ENCODE measurements at places on chromosomes 12 and 14.
A peak's percentile ranks its signal among the peaks of the same experiment; 100 is the strongest.

DNA sequence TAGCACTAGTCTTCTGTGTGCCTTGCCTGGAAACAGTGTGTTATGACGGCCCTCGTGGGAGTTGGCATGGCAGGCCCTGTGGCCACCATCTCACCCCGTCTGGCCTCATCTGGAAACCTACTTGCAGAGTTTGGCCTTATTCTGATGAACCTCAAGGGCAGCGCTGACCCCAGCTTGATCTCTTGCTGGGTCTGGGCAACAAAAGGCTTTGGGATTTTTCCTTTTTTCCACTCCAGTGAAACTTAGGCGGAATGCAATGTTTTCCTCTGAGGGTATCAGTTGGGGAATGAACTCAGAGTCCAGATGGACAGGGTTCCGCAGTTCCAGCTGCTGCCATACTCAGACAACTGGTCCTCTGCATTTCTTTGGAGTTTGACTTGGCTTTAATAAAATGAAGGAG is 15.9 kb downstream of the CACNA1C start:
- DNase-seq, result no peak

- no peak for DNase-seq
Measured at GRCh38 chr14:24072881-24073877, 1.8 kb downstream of the CPNE6 start.

GRCh38 chr14:100440758-100441203 is 117.6 kb downstream of the SLC25A47 start:
- DNase-seq, result no peak

GRCh38 chr14:91286530-91286937 is 42.0 kb upstream of the GPR68 start:
- DNase-seq, result no peak

GRCh38 chr14:92844204-92844603 is 50.1 kb downstream of the GOLGA5 start:
- no peak for DNase-seq

DNA sequence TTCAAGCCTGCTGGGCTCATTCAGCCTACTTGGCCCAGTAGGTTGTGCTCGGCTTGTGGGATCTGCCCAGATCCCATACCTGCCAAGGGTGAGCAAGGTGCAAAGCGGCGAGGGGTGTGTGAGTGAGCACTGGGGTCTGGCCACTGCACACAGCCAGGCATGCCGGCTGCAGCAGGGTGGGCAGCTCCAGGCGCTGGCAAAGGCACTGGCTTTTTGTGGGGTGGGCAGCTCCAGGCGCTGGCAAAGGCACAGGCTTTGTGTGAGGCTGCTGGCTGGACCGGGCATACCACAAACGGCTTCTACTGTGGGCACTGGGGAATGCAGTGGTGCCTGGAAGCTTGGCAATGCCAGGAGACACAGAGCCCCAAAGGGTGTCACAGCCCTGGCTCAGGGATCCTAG is 137.4 kb downstream of the SLC16A7 start:
- no peak for DNase-seq

- no peak for DNase-seq
Measured at GRCh38 chr12:58176296-58176869, 235.0 kb downstream of the ATP23 start.

DNA sequence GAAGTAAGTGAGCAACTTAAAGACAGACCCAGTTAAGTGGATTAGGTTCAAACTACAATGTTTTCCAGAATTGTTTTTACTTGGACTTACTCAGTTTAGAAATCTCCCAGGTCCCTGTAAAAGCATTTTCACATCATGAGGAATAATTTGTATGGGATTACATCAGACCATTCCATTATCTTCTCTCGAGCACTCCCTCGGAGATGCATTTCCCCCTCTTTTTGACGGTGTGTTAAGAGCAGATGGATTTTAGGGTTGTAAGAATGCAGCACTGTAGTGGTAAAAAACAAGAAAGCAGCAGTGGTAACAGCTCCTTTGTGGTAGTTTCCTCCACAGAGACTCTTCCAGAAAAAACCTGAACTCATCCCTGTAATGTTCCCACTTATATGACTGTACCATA is 488.4 kb downstream of the BCAT1 start:
- no peak for DNase-seq

- no peak for DNase-seq
Measured at GRCh38 chr12:65845751-65846537, 21.7 kb downstream of the HMGA2 start.

- DNase-seq, result no peak
Measured at GRCh38 chr12:123037791-123038190, 57.3 kb downstream of the ARL6IP4 start.

DNA sequence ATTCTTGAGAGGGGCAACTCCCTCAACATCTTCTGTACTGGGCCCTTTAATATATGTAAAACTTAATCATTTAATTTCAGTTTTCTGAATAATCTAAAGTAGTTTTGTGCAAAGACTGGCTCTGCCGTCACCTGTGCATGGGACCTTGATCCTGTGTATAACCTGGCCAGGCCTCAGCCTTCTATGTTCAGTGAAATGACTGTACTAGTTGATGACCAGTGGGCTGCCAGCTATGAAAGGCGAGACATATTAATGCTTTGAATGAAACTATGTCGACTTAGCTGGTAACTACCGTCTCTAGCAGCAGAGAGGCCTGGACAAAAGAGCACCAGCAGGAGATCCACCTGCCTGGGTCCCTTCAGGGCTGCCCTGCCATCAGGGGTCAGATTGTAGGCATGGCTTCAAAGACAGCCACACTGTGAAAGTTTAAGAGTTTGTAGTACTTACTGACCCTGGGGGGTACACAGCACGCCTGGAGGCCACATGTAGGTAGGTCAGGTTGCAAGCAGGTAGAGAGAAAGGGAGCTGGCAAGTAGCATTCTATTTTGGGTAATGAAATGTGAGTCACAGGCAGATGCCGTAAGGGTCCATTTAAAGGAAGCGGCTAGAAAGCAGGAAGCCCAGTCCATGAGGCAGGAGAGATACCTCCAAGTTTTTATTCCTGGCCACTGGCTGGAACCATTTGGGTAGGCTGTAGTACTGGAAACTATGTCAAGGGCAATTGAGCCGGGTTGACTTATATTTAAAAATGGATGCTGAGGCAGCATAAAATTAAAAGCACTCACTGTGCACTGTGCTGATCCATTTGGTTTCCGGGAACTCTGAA is 77.2 kb downstream of the BHLHE41 start:
- no peak for DNase-seq

DNA sequence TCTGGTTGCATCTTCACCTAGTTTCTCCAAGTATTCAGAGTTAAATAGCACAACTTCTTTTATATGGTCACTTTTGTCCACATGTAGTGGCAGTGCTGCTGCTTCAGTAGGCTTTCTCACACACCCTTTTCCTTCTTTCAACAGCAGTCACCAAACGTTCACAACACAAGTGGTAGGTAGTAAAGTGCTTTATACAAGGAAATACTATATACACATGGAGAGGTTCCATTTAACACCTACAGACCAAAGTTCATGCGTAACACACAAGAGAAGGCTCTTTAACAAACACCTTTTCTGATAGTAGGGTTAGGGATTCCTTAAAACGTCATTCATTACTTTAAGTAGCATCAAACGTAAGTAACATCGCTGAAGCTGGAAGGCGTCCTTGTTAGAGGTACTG is 107.1 kb upstream of the USP44 start:
- no peak for DNase-seq

DNA sequence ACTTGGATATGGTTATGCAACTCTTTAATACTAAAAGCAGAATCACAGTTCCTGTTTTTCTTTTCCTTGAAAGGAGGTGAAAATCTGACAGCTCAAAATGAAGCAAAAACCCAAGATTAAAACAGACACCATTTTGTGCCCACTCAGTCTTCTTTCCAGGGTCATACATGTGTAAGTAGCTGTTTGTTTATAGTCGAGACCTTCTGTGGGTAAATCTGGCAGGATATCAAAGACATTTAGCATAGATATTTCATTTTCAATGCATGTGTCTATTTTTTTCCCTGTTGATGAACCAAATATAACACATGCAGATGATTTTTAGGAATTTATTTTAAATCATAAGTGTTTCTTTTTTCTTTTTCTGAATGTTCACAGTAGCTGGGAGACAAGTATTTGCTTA is 398.8 kb downstream of the FOXG1 start:
- DNase-seq, result no peak

DNA sequence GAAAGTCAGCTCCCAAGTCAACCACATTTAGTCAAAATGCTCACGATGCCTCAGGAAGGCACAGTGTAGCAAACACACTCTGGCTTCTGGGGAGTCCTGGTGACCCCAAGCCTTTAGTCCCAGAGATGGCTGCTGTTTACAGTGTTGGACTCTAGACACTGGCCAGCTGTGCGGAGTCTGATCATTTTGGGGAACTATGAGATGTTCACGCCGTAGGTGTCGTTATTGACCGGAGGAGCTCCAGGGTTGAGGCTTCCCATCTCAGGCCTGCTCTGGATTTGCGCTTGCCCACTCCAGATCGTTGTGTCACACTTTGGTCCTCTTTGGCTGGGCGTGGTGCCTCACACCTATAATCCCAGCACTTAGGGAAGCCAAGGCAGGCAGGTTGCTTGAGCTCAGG is 27.7 kb downstream of the BRI3BP start:
- no peak for DNase-seq

DNA sequence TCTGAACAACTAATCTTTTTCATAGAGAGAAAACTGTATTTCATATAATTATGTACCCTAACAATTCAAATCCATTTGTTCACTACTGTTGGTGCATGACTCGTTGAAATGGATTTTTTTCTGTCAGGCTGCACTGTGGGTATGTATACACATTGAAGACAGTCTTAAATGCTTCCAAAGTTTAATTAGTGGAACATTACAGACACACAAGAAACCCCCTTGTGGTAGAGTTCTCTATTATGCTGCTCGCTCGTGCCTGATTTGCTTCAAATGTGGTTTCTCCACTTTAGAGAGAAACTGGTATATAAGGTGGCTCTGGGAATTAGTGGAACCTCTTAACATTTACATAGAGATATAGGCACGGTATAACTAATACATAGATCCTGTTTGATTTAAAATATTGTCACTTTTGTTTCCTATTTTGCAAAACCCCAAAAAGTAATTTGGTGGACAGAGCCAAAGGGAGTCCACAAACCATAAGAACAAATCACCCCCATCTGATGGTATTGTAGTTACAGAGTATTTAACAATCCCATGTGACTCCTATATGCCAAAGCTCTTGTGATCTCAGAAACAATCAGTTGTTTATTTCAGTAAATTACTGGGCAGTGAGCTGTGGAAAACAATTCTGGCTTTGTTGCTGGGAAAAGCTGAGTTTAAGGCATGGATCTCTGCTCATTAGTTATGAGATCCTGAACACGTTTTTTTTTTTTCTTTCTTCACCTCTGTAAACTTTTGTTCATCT is 159.5 kb downstream of the BRMS1L start:
- DNase-seq, result no peak

DNA sequence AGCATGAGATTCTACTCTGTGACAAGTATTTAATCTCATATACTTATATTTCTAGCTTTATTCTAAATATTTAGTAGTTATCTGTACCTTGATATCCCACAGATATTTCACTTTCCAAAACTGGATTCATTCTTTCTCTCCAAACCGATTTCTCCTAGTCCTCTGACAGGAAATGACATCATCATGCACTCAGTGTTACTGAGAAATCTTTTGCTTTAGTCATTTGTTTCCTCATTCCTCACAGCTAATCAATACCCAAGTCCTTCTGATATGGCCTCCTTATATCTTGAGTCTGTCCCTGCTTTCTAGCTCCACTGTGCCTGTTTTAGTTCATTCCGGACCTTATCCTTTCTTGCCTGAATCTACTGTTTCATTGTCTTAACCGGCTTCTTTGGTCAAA is 39.4 kb upstream of the E2F7 start:
- no peak for DNase-seq

- no peak for DNase-seq
Measured at GRCh38 chr14:33525626-33526025, 425.2 kb downstream of the EGLN3 start.

DNA sequence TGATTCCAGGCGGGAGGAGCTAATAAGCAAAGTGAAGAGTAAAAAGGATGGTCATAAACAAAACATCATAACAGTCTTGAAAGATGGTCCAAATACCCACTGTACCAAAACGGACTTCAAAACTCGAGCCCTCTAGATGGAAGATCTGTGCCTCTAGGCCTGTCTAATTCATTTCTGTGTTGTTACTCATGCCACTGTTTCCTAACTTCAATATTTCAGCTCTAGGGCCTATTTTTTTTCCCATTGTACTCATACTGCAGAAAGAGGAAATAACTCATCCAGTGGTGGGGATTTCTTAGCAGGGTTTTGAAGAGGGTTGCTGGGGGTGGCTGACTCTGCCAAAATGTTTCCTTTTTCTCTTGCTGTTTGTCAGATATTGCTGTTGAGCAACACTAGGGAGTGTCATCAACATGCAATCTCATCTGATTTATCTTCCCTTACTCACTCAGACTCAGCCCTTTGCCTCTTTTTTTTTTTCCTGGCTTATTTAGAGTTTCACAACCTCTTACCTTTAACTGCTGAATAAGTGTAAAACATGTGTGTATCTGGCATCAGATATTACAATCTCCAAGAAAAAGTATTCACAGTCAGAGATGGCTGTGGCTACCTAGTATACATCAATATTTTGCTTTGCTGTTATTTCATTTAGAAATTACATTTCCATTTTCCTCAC is 189.6 kb downstream of the DUSP6 start:
- peak; percentile 100 for DNase-seq

- no peak for DNase-seq
Measured at GRCh38 chr12:123546281-123546680, 12.8 kb upstream of the RILPL1 start.

DNA sequence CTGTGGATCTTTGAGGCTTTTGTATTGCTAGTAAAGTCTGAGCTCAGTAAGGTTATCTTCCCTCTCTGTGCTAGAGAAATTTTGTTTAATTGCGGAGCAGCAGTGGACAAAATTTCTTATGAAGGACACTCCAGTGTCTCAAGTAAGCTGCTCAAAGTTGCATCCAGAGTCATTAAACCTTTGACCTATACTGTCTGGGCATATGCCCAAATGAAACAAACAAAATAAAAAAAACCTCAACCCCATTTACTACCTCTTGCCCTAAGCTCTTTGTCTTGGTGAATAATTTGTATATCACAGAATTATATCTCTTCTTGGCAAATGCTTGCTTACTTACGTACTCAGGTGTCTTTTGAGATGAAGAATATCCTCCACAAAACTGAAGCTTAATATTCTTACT is 465.2 kb downstream of the SOX5 start:
- DNase-seq, result no peak

DNA sequence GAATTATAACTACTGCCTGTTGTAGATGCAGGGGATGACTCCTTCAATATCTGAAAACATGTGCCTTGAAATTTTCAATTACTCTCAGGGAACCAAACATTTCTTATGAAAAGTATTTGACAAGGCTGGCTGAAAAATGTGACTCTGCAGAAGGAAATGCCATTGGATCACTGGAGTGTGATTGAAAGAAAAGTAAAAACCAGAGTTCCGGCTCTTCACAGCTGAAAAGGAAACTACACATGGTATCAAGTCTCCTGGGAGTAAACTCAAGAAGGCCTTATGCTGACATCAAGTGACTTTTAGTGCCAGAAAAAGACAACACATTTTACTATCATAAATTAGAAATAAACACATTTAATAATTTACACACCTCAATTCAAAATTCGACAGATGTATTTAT is 693.0 kb downstream of the LRFN5 start:
- DNase-seq, result no peak

Measured in GM04503 (cell line).